ENCODE measurements at places on chromosomes 12 and 14. TPM values are rescaled to one million over a fixed set of nuclear protein-coding genes. Genes with fewer than 3 reads are reported as not detected.
A peak's percentile ranks its signal among the peaks of the same experiment; 100 is the strongest.

- H3K4me1 ChIP-seq, result no peaks in the 10 kb centered on the region
- no peaks in the 10 kb centered on the region for H3K36me3 ChIP-seq
- no peak for DNase-seq
- peaks cover 19% of the 10 kb centered on the region for H3K27me3 ChIP-seq
- H3K27ac ChIP-seq, result no peak overlapping the region
These were observed 30.5 kb downstream of the DPF3 start for GRCh38 chr14:72863216-72864006.

- H3K36me3 ChIP-seq, result no peaks in the 10 kb centered on the region
- H3K27me3 ChIP-seq, result peaks cover 3% of the 10 kb centered on the region
- no peak for DNase-seq
- no peak overlapping the region for H3K27ac ChIP-seq
These were observed 202.2 kb downstream of the EXOC5 start for GRCh38 chr14:57066463-57066862.

The TXNDC16 gene
- 2.7 TPM for total RNA-seq

DNA sequence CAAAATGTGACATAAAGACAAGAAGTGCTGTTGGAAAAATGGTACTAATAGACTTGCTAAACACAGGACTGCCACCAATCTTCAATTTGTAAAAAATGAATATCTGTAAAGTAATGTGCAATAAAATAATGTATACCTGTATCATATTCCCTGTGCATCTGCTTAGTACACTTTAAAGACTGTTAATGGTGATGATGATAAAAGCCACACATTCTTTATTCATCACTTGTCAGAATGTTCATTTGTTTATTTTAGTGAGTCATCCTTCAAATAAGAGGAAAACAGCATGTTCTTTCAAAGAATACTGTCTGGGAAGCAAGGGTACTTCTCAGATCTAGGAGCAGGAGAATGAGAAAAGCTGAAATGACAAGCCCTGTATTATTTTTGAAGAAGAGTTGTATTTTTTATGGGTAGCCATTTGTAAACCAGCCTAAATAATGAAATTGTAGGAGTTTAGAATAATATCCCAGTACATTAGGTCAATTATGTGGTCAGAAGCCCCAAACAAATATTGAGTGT is 78.3 kb upstream of the PSMA6 start:
- H3K27ac ChIP-seq, result peak overlapping the region; percentile 63
- no peaks in the 10 kb centered on the region for H3K27me3 ChIP-seq

DNA sequence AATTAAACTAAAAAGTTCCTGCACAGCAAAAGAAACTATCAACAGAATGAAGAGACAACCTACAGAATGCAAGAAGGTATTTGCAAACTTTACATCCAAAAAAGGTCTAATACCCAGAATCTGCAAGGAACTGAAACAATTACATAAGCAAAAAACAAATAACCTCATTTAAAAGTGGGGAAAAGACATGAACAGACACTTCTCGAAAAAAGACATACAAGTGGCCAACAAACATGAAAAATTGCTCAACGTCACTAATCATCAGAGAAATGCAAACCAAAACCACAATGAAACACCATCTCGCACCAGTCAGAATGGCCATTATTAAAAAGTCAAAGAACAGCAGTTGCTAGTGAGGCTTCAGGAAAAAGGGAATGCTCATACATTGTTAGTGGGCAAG is 15.2 kb downstream of the PDE6H start:
- DNase-seq, result no peak
- H3K4me3 ChIP-seq, result no peak overlapping the region
- H3K27ac ChIP-seq, result no peak overlapping the region
- H3K4me1 ChIP-seq, result no peaks in the 10 kb centered on the region
- no peaks in the 10 kb centered on the region for H3K27me3 ChIP-seq
- H3K36me3 ChIP-seq, result no peaks in the 10 kb centered on the region

DNA sequence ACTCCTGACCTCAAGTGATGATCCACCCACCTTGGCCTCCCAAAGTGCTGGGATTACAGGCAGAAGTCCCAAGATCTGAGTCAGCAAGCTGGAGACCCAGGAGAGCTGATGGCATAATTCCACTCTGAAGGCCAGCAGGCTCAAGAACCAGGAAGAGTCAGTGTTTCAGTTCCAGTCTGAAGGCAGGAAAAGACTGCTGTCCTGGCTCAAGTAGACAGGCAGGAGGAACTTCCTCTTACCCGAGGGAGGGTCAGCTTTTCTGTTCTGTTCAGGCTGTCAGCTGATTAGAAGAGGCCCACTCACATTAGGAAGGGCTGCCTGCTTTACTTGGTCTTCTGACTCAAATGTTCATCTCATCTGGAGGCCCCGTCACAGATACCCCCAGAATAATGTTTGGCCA is 206.0 kb upstream of the MYL2 start:
- no peaks in the 10 kb centered on the region for H3K4me1 ChIP-seq
- H3K27me3 ChIP-seq, result no peaks in the 10 kb centered on the region
- H3K27ac ChIP-seq, result no peak overlapping the region
- no peak overlapping the region for H3K4me3 ChIP-seq
- no peaks in the 10 kb centered on the region for H3K36me3 ChIP-seq
- no peak for DNase-seq

DNA sequence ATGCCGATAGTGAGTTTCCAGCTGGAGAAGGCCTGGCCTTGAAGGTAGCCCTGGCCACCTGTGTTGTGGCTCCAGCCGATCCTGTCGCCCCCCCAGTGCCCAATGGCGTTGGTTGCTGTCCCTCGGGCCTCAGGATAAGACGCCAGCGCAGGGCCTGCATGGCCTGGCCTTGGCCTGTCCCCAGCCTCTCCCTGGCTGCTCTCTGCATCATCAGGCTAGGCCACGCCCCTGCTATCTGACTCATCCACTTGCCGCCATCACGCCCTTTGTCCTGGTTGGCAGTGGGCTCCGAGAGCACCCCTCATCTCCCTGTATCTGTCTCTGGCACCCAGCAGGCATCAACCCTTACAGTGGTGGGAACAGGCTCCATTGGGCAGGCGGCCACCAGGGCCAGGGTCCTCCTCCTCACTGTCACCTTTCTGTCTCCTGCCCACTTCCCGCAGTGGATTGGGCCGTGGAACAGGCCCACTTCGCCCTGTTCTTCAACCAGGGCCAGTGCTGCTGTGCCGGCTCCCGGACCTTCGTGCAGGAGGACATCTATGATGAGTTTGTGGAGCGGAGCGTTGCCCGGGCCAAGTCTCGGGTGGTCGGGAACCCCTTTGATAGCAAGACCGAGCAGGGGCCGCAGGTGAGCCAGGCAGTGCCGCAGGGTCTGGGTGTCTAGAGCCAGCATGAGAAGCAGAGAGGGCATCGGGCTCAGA is 25.6 kb downstream of the ALDH2 start:
- H3K4me3 ChIP-seq, result no peak overlapping the region
- H3K36me3 ChIP-seq, result no peaks in the 10 kb centered on the region
- no peaks in the 10 kb centered on the region for H3K27me3 ChIP-seq
- H3K4me1 ChIP-seq, result peaks cover 11% of the 10 kb centered on the region

GRCh38 chr12:4356041-4356327 is 23.5 kb downstream of the FGF23 start:
- H3K27ac ChIP-seq, result no peak overlapping the region
- H3K27me3 ChIP-seq, result peaks cover 3% of the 10 kb centered on the region
- DNase-seq, result peak; percentile 41
- no peaks in the 10 kb centered on the region for H3K4me1 ChIP-seq

GRCh38 chr12:130973109-130973508 is 19.4 kb downstream of the ADGRD1 start:
- DNase-seq, result no peak
- no peak overlapping the region for H3K4me3 ChIP-seq
- H3K36me3 ChIP-seq, result no peaks in the 10 kb centered on the region
- no peak overlapping the region for H3K27ac ChIP-seq
- H3K4me1 ChIP-seq, result no peaks in the 10 kb centered on the region

DNA sequence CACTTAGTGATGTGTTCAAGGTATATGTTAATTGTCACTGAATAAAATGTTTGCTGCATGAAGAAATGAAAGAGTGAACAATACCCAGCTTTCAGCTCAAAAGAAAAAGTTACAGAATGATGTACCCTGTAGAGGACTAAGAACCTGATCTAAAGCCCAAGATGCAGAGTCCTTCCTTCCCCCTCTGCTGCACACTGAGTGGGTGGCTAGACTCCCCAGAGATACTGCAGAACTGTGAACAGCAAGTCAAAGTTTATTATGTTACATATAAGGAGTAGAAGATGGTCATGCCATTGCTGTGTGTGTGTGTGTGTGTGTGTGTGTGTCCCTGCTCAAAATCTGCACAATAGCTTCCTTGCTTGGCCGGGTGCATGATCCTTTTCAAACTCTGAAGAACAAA is 83.9 kb downstream of the RPAP3 start:
- no peak for DNase-seq
- H3K27me3 ChIP-seq, result no peaks in the 10 kb centered on the region
- H3K4me1 ChIP-seq, result no peaks in the 10 kb centered on the region
- no peak overlapping the region for H3K27ac ChIP-seq

The SSPN gene
- 0.17 TPM for total RNA-seq

GRCh38 chr12:56358836-56359532 is 923 bp downstream of the STAT2 start:
- no peaks in the 10 kb centered on the region for H3K27me3 ChIP-seq
- H3K36me3 ChIP-seq, result peaks cover 8% of the 10 kb centered on the region
- DNase-seq, result no peak
- H3K4me3 ChIP-seq, result peak overlapping the region; percentile 93
- peak overlapping the region; percentile 50 for H3K27ac ChIP-seq
- peaks cover 18% of the 10 kb centered on the region for H3K4me1 ChIP-seq

The AMN1 gene
- total RNA-seq, result 26.9 TPM
